LHCN-M2 (cell line): ENCODE measurements at places on chromosomes 6 and 20. TPM values are rescaled to one million over a fixed set of nuclear protein-coding genes. Genes with fewer than 3 reads are reported as not detected.

The HLA-E gene
- total RNA-seq, result 133 and 149 TPM in 2 replicates

DNA sequence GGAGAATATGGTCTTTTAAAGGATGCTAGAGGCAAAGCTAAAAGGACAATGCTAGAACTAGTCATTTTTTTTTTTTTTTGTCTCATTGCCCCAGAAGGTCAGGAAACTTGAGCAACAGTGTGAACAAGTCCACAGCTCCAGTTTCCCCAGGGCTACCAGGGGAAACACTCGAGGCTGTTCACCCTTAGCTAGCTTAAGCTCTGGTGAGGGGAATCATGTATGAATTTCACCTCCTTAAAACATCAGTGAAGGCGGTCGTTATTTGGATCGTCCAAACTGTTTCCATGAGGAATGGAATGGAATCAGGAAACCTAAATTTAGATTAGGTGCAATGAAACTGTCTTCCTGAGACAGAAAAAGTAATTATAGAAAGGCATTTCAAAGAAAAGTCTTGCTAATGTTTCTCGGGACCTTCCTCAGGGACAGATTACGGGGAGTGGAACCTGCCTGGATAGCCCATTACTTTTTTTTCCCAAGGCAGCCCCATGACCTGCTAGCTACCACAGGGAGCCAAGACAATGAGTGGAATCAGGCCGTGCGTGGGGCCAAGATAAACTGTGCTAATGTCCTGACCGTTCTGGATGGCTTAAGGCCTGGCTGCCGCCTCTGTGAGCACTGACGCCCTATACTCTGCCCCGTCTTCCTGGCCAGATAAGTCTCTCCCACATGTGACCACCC, 164.8 kb upstream of the SGK1 start:
- DNase-seq, result no peak

DNA sequence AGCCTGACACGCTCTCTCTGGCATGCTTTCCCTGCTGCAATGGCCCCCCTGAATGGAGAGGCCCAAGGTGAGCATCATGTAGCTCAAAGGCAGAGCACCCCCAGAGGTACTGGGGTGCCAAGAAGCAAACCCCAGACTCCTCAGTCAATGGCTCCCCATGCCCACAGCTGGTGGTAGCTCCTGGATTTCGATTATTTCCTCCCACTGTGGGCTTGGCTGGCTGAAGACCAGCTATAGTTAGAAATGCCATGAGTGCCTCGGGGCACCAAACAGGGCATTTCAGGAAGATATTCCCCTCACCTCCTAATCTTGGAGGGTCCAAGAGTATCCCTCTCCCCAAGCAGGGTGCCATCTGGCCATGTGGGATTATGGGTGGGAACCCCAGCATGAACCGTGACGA, 16.8 kb downstream of the MAP1LC3A start:
- no peak for DNase-seq

GRCh38 chr20:34569598-34569997, 11.1 kb downstream of the MAP1LC3A start:
- no peak for DNase-seq

DNA sequence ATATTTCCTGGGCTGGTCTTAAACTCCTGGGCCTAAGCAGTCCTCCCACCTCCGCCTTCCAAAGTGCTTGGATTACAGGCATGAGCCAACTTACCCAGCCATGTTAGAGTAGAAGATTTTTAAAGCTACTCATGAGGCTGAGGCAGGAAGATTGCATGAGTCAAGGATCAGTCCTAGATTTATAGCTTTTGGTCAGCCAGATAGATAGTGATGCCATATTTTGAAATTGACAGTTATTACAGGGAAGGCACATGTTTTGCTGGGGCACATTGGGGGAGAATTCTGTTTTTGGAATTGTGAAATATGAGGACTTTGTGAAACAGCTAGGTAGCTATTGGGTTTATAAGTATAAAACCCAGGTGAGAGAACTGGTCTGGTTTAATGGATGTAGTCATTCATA, 40.9 kb downstream of the DOP1A start:
- DNase-seq, result no peak

DNA sequence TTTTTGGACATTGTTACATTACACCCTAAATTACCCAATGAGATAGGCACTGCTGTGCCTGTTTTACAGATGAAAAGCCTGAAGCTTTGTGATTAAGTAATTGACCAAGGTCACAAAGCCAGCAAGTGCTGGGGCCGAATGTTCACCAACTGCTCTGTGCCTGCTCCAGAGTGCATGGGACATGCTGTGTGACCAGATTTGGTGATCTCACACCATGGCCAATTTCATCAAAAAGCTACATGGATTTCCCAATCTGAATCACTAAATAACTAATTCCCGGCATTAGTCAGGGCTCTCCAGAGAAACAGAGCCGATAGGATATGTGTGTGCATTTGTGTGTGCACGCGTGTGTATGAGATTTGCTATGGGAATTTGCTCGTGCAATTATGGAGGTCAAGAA, 228.3 kb upstream of the ECI2 start:
- DNase-seq, result no peak

DNA sequence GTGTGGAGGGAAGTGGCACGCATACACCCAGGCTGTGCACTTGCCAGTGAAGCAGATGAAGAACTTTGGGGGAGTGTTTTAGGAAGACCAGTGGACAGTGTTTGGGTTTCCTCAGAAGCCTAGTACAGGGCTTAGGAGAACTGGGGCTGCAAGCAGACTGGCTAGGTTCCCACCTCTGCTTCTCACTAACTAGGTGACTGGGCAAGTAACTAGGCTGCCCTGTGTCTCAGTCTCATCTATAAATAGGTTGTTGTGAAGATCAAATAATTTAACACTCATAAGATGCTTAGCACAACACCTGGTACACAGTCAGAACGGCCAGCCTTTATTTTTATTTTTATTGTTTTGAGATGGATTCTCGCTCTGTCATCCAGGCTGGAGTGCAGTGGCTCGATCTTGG, 312.1 kb downstream of the CDH26 start:
- DNase-seq, result no peak
